ENCODE measurements at places on chromosomes 3 and 15.

GRCh38 chr15:80171787-80172186, 19.0 kb downstream of the FAH start:
- no peak for DNase-seq

DNA sequence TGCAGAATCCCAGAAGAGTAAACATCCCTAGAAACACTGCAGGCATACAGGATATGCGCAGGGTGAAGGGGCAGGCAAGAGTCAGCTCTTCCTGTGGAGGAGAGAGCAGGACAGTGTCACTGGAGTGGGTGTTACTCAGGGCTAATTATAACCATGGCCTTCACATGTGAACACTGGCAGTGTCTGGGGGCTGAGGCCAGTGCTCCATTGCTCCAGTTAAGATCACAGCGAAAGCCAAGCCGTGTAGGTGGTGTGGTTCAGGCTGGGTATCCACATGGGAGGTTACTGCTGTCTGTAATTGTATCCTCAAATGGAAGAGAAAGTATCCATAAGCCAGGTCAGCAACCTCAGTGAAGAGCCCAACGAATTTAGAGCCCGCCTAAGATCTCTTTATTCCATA, 84.6 kb downstream of the MESD start:
- DNase-seq = no peak

- no peak for DNase-seq
Measured at GRCh38 chr15:89091627-89092220, 3.5 kb downstream of the ABHD2 start.

GRCh38 chr3:197718891-197719290, 17.8 kb downstream of the RUBCN start:
- DNase-seq = no peak

DNA sequence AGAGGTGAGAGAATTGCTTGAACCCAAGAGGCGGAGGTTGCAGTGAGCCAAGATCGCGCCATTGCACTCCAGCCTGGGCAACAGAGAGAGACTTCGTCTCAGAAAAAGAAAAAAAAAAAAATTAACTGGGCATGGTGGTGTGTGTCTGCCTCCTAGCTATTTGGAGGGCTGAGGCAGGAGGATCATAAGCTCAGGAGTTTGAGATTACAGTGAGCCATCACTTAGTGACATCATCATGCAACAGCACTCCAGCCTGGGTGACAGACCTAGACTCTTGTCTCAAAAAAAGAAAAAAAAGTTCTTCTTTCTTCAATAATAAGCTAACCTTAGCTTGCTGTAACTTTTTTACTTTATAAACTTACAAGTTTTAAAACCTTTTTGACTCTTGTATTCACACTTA, 99.8 kb downstream of the SLMAP start:
- no peak for DNase-seq

GRCh38 chr15:92231461-92231860, 162.2 kb upstream of the ST8SIA2 start:
- no peak for DNase-seq

DNA sequence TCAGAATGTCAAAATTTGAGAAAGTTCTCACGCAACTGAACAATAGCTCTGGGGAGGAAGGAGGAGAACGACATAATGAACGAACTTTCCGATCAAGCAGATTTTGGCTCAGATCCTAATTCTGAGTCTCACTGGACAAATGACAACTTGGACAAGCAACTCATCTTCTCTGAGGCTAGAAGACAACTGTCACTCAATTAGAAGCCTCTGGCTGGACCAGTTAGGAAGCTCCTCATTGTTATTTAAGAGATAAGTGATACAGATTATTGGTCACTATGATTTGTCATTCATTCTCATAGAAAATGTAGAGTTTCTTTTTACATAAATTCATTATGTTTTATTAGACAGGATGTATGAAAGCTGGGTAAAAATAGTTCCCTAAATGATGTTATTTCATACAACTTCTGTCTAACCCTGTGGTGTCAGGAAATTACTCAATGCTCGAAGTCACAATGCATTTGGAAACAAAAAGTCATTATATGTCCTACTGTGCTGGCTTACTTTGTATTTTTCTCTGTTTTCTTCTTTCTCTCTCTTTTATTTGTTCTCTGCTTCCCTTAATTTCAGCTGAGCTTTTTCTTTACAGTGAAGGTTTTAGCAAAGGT, 11.0 kb upstream of the C3orf49 start:
- DNase-seq = no peak

GRCh38 chr3:60812502-60812901, 438.8 kb downstream of the FHIT start:
- DNase-seq = no peak

DNA sequence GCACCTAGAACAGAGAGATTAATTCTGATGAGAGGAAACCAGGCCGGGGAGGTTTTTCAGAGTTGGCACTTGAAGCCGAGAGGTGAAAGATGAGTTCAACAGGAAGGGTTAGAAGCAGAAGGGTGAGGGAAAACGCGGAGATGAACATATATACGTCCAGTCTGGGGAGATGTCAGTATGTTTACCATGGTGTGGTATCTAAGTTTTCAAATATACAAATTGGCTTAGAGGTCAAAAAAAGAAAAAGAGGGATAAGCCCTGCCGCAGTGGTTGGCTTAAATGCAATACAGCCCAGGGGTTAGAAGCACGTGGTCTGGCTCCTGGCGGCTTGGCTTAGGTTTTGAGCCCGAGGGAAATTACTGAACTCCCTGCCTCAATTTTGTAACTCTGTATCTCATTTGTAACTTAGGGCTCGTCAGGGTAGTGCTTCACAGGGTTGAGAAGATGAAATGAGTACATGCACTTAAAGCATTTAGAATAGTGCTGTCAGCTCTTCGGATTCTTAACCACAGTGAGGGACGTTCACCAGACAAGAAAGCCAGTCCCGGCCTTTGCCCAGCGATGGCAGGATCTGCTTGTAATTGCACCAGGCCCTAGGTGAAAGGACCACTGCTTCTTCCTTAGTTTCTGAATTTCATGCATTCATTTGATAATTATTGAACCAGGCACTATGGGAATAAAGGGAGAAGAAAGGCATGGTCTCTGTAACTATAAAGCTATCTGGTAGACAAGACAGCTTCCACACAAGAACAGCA, 6.4 kb downstream of the HES1 start:
- DNase-seq = no peak

DNA sequence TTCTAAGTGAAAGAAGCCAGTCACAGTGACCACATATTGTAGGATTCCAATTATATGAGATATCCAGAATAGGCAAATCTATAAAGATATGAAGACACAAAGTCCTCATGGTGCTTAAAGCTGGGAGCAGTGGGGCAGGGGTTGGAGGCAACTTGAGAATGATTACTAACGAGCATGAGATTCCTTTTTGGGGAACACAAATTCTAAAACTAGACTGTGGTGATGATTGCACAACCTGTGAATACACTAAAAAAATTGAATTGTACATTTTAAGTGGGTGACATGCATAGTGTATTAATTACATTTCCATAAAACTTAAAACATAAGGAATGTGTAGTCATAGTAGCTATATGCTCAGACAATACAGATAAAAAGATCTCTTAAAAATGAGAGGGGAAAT, 103.2 kb downstream of the DPH6 start:
- DNase-seq = no peak

- DNase-seq = no peak
Measured at GRCh38 chr3:79906106-79906505, 138.3 kb upstream of the ROBO1 start.

DNA sequence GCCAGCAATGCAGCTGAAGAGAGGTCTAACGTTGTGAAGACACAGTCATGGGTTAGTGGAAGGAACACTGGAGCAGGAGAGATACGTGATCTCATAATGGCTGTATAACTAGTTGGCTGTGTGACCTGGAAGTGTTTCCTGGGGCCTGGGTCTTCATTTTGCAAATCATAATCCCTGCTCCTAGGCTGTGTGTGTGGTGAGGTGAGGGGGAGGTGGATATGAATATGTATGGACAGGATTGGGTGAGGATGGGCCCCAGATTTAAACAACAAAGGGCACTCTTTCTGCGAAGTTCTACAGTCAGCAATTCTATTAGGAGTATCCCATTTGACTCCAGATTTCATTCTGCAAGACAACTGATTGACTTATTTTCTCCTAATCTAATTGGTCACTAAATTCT, 41.3 kb downstream of the ANKRD28 start:
- no peak for DNase-seq

GRCh38 chr3:26631390-26631738, 8.8 kb downstream of the LRRC3B start:
- DNase-seq = no peak

DNA sequence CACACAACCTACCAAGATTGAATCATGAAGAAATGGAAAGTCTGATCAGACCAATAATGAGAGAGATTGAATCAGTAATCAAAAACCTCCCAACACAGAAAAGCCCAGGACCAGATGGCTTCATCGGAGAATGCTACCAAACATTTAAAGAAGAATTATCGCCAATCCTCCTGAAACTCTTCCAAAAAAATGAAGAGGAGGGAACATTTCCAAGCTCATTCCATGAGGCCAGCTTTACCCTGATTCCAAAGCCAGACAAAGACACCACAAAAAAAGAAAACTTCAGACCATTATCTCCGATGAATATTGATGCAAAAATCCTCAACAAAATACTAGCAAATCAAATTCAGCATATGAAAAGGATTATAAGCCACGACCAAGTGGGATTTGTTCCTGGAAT, 94.1 kb downstream of the SENP2 start:
- no peak for DNase-seq

DNA sequence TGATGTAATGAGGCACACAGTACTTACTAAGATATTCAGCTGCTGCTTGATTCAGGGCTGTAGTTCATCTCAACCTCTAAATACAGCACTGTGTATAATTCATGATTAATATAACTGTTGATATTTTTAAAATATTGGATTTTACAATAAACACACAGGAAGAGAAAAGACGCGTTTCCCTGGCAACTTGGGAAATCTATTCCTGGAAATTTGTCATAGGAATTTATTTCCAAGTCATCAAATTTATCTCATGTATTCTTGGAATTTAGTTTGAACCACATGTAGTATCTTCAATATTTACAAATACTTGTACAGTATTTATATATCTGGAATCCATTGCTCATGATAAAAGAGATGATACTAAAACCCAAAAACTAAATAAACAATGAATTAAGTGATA, 30.6 kb downstream of the EPHA3 start:
- no peak for DNase-seq

GRCh38 chr3:62622553-62623174, 249.3 kb upstream of the FEZF2 start:
- DNase-seq = no peak

GRCh38 chr3:69767571-69767970, 28.3 kb downstream of the MITF start:
- DNase-seq = peak; percentile 36

DNA sequence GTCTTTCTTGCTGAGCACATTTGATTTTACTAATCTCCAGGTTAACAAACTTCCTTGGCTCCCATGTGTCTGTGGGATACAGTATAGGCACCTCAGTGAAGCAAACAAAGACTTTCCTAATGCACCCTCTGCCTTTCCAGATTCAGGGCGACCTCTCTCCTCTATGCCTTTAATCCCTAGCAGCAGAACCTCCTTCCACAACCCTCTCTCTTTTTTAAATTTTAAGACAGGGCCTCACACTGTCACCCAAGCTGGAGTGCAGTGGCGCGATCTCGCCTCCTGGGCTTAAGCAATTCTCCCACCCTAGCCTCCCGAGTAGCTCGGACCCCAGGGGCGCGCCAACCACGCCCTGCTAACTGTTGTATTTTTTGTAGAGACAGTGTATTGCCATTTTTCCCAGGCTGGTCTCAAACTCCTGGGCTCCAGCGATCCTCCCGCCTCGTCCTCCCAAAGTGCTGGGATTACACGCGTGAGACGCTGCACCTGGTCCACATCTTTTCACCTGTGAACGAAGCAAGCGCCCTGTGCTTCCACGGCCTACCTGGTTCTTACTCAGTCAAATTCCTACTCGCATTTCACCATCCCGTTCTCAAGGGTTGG, 1.7 kb upstream of the HACD3 start:
- no peak for DNase-seq

DNA sequence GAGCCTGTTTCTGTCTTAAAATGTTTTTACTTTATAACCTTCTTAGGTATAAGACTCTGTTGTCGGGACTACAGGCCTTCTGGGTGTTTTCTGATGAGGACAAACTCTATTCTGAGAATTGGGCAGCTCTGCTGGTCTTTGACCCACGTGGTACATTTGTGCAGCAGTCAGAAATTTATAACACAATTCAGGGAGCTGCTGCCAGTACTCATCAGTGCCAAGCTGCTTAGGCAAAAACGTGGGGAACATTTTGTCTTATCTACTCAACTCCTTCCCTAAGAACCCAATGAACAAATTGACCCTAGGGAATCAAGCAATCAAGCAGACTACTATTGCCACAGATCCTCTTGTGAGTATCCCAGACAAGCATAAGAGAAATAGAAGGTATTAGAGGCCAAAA, 180.7 kb upstream of the PDZRN3 start:
- no peak for DNase-seq

- DNase-seq = no peak
Measured at GRCh38 chr3:72390841-72391240, 457.4 kb downstream of the SHQ1 start.

- DNase-seq = no peak
Measured at GRCh38 chr3:166829896-166830295, 550.2 kb downstream of the ZBBX start.

GRCh38 chr15:52362497-52362896, 66.9 kb upstream of the MYO5C start:
- DNase-seq = peak; percentile 8

DNA sequence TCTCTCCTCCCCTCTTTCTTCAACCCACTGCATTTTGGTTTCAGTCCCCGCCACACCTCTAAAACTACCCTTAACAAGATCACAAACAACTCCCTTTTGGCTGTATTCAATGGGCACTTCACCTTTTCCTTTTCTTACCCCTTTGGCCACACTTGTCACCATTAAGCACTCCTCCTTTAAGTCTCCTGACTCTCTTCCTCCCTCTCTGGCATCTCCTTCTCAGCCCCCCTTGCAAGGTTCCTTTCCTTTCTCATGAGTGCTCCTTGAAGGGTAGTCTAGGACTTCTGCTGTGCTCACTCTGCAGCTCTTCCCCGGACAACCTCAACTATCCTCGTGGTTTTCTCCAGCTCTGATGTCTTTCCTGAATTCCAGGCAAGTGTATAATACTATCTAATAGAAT, 103.7 kb downstream of the RPL22L1 start:
- no peak for DNase-seq

DNA sequence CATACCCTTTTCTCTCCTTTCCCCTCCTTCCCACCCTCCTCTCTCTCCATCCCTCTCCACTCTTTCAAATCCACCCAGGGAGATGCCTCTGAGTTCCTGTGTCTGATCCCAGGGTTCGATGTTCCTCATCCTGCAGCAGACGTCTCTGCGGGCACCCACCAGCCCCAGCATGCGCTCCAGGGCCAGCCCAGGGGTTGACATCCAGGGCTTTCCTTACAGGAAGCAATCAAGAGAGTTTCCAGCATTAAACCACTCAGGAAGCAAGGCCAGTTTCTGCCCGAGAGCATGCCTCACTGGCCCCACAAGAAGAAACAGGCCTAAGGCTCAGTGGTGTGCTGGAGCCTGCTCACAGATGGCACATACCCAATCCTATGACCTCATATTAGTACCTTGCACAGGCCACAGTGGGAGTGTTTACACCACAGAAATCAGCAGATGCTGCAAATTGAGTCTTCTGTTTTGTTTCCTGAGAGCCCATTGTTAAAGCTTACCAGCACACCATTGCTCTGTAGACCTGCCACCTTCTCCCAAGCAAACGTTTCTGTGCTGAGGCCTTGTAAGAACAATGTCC, 13.2 kb downstream of the SLC6A1 start:
- DNase-seq = no peak
